Cardiac septum (tissue), 1 donor: ENCODE measurements at places on chromosomes 7 and 10. TPM values are rescaled to one million over a fixed set of nuclear protein-coding genes. Genes with fewer than 3 reads are reported as not detected.
A peak's percentile ranks its signal among the peaks of the same experiment; 100 is the strongest.

HOXA5 gene
- 0.30 TPM for total RNA-seq

GRCh38 chr10:72315054-72315453 lies 39.7 kb downstream of the DNAJB12 start:
- no peak for DNase-seq

GRCh38 chr10:61385231-61386001 lies 67.8 kb downstream of the TMEM26 start:
- DNase-seq, result no peak

DNA sequence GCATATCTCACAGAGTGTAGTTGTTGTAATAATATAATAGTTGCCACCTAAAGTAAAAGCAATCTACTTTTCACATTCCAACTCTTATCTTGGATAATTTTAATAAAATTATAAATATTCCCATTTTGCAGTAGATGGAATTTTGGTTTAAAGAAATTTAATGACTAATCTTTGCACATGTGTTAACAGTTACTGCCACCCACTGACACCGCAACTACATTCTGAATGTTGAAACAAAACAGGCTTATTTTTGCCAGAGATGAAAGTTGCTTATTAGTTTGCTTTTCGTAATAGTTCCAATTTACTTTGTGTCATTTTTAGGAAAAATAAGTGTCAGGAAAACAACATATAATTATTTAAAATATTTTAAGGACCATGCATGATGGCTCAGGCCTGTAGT lies 557.5 kb upstream of the PCDH15 start:
- DNase-seq, result no peak

DNA sequence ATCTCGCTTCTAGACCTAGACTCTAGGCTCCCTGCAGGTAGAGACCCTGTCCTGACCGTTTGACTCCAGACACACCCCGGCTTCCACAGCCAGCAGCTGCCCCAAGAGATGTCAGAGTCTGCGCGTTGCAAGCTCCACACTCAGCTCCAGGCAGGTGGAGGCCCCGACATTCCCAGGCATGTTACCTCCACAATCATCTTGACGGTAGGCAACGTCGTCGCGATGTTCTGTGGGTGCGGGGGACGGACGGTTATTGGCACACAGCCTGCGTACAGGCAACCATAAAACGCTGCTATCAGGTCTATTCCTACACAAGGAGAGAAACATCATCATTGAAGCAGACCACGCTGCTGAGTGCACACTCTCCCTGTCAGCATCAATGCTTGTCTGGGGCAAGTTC lies 213.2 kb downstream of the ZMYND11 start:
- DNase-seq, result peak; percentile 69

DNA sequence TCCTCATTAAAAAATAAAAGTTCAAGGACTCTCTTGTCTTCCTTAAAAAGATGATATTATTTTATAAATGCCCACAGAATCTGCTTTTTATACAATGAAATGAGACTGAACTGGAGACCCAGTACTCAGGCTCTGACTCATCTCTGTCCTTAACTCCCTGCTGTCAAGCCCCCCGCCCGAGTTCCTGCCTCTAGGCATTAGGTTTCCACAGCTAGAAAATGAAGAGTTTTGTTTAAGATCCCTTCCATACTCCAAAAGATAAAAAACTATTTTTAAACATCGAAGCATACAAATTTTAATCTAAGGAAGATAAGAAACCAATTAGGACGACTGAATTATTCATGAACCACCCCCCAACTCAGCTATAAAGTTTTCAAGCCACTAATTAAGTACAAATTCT lies 97.7 kb upstream of the FEZF1 start:
- DNase-seq, result no peak
